ENCODE measurements at places on chromosomes 7 and 10.

DNA sequence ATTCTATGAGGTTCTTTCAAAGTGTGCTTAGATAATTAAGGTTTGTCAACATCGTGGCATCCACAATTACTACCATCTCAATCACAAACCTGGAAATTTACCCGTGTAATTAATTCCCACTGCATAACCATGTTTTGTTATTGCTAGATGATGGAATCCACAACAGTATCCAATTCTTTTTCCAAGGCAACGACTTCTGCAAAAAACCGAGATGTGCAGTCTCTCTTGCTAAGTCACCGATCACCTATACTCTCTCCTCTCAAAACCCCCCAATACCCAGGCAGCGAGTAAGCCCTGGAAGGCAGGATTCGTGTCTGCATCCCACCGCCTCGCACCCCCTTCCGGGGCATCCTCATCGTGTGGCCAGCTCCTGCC, 678 bp upstream of the EIF4H start:
- no peak for DNase-seq

DNA sequence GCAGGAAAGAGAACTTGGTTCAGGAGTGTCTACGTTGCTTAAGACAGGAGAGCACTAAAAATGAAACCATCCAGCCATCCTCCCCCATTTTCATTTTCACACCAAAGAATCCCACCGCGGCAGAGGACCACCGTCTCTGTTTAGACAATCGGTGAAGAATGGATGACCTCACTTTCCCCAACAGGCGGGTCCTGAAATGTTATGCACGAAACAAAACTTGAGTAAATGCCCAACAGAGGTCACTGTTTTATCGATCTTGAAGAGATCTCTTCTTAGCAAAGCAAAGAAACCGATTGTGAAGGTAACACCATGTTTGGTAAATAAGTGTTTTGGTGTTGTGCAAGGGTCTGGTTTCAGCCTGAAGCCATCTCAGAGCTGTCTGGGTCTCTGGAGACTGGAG, 1.4 kb upstream of the IL6 start:
- DNase-seq: no peak

GRCh38 chr7:46672861-46673260, 751.8 kb upstream of the IGFBP3 start:
- no peak for DNase-seq

- DNase-seq: peak; percentile 12
Observed at GRCh38 chr7:69182596-69183467, 415.4 kb upstream of the AUTS2 start.

DNA sequence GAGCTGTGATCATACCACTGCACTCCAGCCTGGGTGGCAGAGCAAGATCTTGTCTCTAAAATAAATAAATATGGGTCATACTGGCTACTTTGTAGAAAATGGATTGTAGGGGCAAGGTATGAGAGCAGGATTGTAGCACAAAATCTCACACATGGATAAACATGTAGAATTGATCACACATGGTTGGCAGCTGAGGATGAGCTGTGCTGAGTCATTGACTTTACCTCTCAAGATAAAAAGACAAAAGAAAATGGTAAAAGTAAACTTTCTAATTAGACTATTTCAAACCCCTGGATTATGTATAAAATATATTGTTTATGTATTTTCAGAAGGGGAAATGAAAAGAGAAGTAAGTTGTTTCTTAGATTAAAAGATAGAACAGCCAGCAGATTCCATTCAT, 69.3 kb downstream of the APBB1IP start:
- no peak for DNase-seq

- DNase-seq: no peak
Observed at GRCh38 chr10:90308223-90308622, 549.6 kb downstream of the HTR7 start.

DNA sequence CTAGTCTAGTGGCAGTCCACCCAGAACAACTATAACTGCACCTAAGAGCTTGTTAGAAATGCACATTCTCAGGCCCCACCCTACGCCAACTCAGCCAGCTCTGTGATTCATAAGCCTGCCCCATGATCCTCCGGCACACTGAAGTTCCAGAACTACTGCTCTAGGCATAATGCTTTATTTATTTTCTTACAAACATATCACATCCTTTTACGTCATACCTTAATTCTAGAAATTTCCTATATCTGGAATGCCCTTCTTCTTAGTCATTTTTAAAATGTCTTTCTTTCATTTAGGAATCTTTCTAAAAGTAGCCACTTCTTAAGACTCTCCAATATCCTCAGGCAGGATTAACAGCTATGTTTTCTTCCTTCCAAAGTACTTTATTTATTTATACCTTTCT, 480.1 kb downstream of the INHBA start:
- no peak for DNase-seq

DNA sequence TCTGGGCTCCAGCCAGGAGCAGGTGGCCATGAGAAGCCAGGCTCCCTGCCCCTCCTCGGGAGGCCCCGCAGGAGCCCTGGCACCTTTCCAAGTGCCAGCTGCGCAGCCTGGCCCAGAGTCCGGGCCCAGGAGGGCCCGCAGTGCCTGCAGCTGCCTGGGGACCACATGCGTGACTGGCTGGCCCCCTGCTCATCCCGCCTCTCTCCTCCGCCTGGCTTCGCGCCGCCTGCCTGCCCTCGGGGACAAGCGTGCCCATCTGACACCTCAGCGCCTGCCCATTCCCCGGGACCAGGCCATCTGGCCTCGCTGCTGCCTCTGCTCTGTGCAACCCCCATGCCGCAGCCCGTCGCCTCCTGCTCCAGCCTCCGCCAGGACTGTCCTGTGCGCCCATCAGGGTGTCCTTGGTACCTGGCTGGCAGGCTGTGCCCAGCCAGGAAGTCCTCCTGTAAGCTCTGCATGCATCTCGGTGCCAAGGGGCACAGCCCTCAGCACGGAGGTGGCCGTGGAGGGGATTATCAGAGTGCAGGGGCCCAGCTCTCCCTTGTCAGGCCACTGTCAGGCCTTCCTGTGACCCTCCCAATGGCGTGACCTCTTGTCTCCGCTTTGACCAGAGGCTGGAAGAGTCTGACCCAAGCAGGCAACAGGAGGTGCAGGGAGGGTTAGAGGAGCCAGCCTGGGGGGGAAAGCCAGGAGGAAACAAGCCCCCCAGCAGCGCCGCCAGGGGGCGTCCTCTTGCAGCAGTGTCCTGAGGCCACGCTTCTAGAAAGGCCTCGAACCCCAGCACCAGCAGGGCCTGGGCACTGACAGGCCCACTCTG, 50.5 kb downstream of the TMEM209 start:
- DNase-seq: no peak

- no peak for DNase-seq
Observed at GRCh38 chr10:113469796-113470195, 83.1 kb upstream of the HABP2 start.

DNA sequence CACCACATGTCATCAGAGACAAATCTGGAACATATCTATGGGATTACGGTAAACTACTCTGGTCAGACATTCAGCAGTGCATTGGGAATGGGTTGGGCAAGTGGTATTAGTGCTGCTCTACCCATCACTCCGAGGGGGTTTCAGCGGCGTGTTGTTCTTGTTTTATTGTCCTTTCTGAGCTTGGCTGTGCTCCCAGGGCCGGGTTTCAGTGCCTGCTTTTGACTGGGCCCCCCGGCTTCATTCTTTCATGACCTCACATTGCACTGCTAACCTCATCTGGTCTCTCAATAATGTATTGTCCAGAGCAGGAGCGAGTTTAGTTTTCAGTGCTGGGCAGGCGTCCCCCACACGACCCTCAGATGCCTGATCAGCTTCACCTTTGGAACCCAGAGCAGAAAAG, 364.6 kb downstream of the PAXIP1 start:
- DNase-seq: no peak

- no peak for DNase-seq
Observed at GRCh38 chr7:30652132-30652531, 30.1 kb downstream of the CRHR2 start.

GRCh38 chr10:123988694-123989093, 97.1 kb upstream of the CPXM2 start:
- DNase-seq: no peak

DNA sequence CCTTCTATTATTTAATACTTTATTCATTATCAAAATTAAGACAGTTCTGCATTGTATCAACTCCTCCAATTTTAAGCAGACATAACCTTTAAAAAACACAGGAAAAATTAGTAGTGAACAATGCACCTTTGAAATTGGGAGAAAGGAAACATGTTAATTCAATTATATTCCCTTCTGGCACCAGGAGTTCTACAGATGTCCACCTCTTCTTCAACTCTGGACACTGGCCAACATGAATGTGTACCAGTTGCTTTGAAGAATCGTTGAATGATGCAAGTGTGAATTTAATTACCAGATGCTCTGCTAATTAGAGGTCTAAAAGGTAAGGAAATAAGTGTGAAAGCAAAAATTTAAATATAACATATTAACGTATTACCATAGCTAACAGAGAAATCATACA, 206.7 kb upstream of the IGFBP3 start:
- DNase-seq: no peak

DNA sequence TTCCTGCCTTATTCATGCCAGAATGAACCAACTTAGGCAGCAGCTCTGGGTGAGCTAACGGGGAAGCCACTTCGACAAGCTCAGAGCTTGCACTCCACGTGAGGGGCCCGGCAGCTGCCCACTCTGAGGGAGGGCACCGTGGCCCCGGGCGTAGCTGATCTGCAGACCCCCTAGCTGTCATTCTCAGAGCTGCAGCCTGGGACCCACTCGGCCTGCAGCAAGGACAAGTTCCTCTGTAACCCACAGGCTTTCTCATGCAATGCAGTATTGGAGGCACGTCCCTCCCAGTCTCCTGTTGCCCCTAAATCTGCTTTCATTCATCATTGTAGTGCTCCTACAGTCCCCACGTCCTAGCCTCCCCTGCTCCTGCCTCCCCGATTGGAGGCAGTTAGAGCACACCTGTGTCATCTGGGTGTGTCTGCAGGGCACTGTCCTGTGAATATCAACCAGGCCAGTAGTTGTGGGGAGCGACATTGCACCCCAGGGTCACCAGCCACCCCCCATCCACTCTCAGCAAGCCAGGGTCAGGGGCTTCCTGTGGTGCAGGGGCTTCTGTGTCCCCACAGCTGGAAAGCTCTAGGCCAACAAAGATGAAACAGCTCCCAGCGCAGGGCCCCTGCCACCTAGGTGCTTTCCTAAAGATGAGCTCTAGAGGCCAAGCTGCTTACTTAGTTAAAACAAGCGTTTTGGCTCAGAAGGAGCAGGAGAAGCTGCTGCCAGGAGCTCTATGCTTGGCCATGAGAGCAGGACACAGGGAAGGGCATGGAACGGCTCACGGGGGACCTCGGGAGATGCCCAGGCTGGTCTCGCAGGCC, 333.6 kb downstream of the ADARB2 start:
- no peak for DNase-seq

GRCh38 chr7:28020302-28020940, 160.2 kb downstream of the JAZF1 start:
- DNase-seq: peak; percentile 42

GRCh38 chr7:113404245-113404644, 285.9 kb upstream of the SMIM30 start:
- DNase-seq: no peak

- DNase-seq: no peak
Observed at GRCh38 chr10:132693676-132694075, 92.3 kb downstream of the NKX6-2 start.

All from CD14-positive monocyte (primary cell).